MCF 10A (cell line): ENCODE measurements at places on chromosomes 1 and 21. TPM values are rescaled to one million over a fixed set of nuclear protein-coding genes. Genes with fewer than 3 reads are reported as not detected.
A peak's percentile ranks its signal among the peaks of the same experiment; 100 is the strongest.

- DNase-seq: no peak
Measured at GRCh38 chr1:2290171-2290578, 62.1 kb downstream of the SKI start.

DNA sequence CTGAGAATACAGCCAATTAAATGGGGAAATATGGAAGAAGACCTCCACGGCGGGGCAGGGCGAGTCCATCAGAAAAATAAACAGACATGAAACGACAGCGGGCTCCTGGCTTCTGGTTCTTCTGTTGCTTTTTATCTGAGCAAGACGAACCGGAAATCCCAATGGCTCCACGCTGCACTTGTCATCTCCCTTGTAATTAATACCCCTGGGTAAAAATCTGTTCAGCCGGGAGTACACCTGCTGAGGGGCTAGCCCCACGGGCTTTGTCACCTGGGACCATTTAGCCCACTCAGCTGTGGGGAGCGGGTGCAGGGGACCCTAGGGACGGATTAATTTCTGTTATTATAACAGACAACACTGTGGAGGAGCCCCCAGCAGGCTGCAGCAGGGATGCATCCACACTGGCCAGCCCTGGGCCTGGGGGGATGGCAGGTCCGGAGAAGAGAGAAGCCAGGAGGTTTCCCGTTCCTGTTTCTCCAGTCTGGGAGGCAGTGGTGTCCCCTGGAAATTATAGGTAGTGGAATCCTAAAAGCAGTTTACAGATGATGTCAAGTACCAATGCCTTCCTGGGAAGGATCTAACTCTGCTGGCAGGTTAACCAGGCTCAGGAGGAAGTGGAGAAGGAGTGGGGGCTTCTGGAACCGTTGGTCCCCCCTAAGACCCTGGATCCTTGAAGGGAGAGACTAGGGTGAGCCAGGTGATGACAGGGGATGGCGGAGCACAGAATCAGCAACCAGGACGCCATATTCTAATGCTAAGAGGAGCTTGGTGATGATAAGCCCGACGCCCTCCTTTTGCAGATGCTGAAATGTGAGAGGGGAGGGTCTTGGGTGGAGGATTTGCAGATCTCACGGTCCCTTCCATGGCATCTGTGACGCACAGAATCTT, 566.1 kb downstream of the PTPRU start:
- DNase-seq: no peak

GRCh38 chr1:183051546-183051945, 28.3 kb downstream of the LAMC1 start:
- DNase-seq: peak; percentile 39

The NCAM2 gene
- total RNA-seq: not detected in 2 replicates

DNA sequence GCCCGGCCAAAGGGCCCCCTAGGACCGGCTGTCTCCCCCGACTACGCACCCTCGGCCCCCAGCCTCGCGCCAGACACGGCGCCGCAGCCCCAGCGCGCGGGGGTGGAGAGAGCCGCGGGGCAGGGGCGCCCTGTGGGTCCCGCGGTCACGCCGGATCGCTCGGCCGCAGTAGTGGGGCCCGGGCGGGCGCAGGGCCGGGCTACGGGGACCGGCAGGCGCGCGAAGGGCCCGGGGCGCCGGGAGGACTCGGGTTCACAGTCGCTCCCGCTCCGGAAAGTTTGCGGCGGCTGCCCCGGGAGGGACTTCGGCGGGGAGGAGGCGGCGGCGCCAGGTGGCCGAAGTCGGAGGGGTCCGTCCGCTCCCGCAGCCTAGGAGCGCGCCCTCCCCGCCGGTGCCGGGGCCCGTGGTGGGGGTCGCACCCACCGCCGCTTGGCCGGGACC, 7.1 kb upstream of the ZNF669 start:
- no peak for DNase-seq

DNA sequence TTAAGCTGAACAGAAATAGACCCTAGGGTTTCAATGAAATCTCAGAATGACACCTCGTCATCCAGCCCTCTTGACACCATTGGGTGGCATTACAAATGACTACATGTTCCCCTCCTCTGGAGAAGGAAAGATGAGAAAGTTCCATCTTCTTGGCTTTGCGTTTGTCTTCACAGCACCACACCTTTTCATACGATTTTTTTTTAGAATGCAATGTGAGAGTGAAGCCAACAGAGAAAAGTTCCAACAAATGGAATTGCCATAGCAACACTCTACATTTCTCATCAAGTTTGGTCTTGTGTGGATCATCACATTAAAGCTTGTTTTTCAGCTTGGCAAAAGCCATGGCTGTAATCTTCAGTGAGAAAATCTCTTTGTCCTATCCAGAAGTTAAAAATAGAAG, 183.4 kb upstream of the SNX7 start:
- DNase-seq: no peak

DNA sequence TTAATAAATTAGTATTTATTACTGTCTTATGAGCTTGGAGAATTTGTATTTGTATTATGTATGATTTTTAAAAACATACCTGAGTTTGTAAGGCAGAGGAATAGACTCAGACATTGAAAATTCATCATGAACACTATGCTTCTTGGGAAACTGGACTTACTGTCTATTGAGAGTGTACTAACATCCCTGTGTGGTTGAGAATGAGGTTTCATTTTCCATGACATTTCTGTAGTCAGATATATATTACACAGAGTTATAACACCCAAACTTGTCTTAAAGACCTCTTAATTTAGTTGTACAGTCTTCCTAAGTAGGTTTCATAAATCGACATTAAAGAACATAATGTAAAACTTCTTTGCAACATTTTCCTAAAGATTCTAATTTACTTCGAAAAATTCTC, 30.0 kb downstream of the PPP2R5A start:
- DNase-seq: no peak

The LYPD8 gene
- not detected in 2 replicates for total RNA-seq

DNA sequence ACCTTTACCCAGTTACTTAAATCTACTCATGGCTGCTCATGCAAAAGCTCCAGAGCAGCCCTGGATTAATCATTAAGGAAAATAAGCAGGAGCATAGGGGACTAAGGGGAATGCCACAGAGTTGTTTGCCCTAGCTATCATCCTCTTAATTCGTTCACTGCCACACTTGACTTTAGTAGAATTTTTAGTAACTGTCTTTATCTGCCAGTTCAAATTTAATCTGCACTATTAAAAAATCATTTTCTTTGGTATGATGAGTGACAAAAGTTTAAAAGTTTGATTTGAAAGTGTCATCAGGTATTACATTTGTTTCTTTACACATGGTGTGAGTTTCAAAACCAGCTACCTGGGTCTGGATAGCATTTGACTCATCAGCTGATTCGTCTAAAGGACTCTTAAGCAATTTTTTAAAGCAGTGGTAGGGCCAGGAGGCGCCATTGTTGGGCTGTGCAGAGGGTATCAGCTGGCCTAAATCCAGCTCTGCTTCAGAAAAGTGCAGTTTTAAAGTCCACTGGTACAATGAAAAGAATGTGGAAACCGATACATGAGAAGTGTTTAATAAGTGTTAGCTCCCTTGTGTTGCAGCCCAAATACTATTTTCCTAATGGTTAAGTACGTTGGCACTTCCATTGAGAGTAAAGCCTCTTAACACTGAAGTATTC, 69.9 kb upstream of the DR1 start:
- DNase-seq: no peak

GRCh38 chr1:220235462-220235861, 36.8 kb downstream of the RAB3GAP2 start:
- peak; percentile 17 for DNase-seq

GRCh38 chr1:155003227-155003765, 694 bp downstream of the ZBTB7B start:
- DNase-seq: peak; percentile 68

The KRTAP12-2 gene
- total RNA-seq: not detected in 2 replicates

DNA sequence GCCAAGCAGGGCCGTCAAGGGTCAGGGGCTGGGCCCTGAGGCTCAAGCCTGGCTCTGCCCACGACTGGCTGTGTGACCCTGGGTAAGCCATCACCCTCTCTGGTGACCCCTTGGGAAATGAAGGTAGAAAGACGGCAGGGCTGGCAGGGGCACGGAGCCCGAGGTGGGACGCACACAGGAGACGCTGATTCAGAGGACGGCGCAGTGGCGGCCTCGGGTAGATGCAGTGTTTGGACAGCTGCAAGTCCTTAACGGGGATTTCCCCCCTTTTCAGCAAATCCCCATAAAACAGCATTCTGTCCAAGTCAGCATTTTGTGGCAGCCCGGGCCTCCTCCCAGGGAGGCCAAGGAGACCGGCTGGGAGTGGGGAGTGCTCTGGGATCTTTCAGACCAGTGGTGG, 16.7 kb downstream of the COL8A2 start:
- no peak for DNase-seq

- no peak for DNase-seq
Measured at GRCh38 chr1:162913345-162913744, 52.4 kb upstream of the CCDC190 start.

- DNase-seq: no peak
Measured at GRCh38 chr1:219109424-219110018, 64.2 kb upstream of the LYPLAL1 start.

GRCh38 chr1:153374071-153374470, 1.4 kb downstream of the S100A12 start:
- DNase-seq: no peak

The IVL gene
- total RNA-seq: 0.33 and 0.56 TPM in 2 replicates
